PC-3 (cell line): ENCODE measurements at places on chromosomes 6 and 20. TPM values are rescaled to one million over a fixed set of nuclear protein-coding genes. Genes with fewer than 3 reads are reported as not detected.

DNA sequence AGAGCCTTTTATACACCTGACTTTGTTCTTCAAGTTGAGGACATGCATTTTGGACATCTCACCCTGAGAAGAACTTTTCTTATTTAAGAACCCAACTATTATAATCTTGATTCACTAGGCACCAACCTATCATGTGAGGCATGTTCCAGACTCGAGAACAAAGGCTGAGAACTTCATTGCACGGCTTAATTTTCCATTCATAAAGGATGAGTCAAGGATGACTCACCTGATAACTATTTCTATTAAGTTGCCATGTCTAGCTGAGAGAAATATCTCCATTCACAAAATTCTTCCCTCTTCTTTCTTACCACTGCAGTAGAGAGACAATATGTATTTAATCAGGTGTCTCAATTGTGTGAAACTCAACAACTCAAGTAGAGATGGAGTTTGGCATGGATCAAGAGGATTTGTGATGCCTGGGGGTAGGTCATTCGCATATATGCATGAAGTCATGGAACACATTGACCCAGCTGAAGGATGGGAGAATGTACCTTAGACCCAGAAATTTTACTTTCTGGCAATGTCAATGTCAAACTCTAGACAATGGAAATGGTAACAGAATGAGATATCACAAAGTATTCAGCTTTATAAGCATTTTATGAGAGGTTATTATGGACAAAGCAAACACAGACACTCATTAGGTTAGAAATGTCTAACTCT, 208.7 kb upstream of the PRND start:
- DNase-seq: peak; percentile 99
- peak overlapping the region; percentile 40 for H3K4me3 ChIP-seq
- H3K4me1 ChIP-seq: peaks cover 42% of the 10 kb centered on the region
- H3K36me3 ChIP-seq: peaks cover 5% of the 10 kb centered on the region; the same call in 1 of the 2 replicates
- no peaks in the 10 kb centered on the region for H3K27me3 ChIP-seq

The CDC25B gene
- total RNA-seq: 89.7 and 106 TPM in 2 replicates

DNA sequence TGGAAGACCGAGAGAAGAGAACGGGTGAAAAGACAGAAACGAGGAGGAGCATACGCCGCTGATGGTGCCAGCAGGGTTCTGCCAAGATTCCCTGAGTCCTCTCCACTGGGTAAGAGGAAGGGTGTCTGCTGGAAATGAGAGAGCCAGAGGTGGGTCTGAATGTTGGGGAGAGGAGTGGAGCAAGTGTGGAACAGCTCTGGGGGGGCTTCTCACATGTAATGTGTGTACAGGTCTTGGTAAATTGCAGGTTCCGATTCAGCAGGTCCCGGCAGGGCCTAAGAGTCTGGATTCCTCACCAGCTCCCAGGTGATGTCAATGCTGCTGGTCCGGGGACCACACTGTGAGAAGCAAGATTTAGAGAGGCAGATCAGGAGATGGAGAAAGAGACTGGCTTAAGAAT, 1.5 kb upstream of the EBF4 start:
- H3K4me3 ChIP-seq: no peak overlapping the region
- no peak for DNase-seq
- peaks cover 49% of the 10 kb centered on the region for H3K27me3 ChIP-seq
- H3K4me1 ChIP-seq: peaks cover 3% of the 10 kb centered on the region; the same call in 1 of the 2 replicates
- H3K27ac ChIP-seq: no peak overlapping the region

GRCh38 chr6:144585217-144585814, 300.2 kb downstream of the UTRN start:
- H3K4me1 ChIP-seq: no peaks in the 10 kb centered on the region
- H3K27ac ChIP-seq: no peak overlapping the region
- DNase-seq: peak; percentile 61
- H3K27me3 ChIP-seq: no peaks in the 10 kb centered on the region
- no peaks in the 10 kb centered on the region for H3K36me3 ChIP-seq

DNA sequence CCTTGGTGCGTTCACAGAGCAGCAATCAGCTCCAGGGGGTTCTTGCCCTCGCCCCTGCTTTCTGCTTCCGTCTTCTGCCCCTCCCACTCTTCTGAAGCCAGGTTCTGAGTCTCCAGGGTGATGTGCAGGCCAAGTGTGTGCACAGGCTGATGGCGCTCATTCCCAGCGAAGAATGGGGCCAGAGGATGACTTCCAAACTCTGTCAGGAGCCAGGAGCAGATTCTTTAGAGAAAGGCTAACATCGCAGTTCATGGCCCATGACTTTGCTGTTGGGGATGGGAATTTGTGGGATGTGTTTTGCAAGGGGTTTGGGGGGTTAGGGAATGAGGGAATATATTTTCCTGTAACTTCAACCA, 56.1 kb upstream of the CCN6 start:
- H3K36me3 ChIP-seq: no peaks in the 10 kb centered on the region
- H3K4me3 ChIP-seq: no peak overlapping the region
- H3K27ac ChIP-seq: no peak overlapping the region
- no peak for DNase-seq
- no peaks in the 10 kb centered on the region for H3K27me3 ChIP-seq

The RHAG gene
- not detected in 2 replicates for total RNA-seq

The PTGIS gene
- total RNA-seq: 0.18 TPM in 1 of 2 replicates, not detected in the other

- DNase-seq: no peak
- peaks cover 16% of the 10 kb centered on the region for H3K27me3 ChIP-seq
- H3K4me3 ChIP-seq: no peak overlapping the region
- no peak overlapping the region for H3K27ac ChIP-seq
- H3K4me1 ChIP-seq: no peaks in the 10 kb centered on the region
Observed at GRCh38 chr20:8344106-8344505, 212.0 kb downstream of the PLCB1 start.

- H3K36me3 ChIP-seq: no peaks in the 10 kb centered on the region
- H3K4me1 ChIP-seq: peaks cover 13% of the 10 kb centered on the region
- no peak overlapping the region for H3K4me3 ChIP-seq
- no peaks in the 10 kb centered on the region for H3K27me3 ChIP-seq
Observed at GRCh38 chr20:17732907-17733521, 33.2 kb downstream of the BANF2 start.

- no peak overlapping the region for H3K27ac ChIP-seq
- no peak overlapping the region for H3K4me3 ChIP-seq
- peaks cover 35% of the 10 kb centered on the region for H3K36me3 ChIP-seq
- DNase-seq: no peak
- H3K27me3 ChIP-seq: peaks cover 17% of the 10 kb centered on the region
- no peaks in the 10 kb centered on the region for H3K4me1 ChIP-seq
Observed at GRCh38 chr6:44301782-44302564, 11.2 kb downstream of the AARS2 start.
